Lower leg skin (tissue), 4 donors: ENCODE measurements at places on chromosomes 4 and X. TPM values are rescaled to one million over a fixed set of nuclear protein-coding genes. Genes with fewer than 3 reads are reported as not detected.

Gene CT47C1
- total RNA-seq, result not detected

DNA sequence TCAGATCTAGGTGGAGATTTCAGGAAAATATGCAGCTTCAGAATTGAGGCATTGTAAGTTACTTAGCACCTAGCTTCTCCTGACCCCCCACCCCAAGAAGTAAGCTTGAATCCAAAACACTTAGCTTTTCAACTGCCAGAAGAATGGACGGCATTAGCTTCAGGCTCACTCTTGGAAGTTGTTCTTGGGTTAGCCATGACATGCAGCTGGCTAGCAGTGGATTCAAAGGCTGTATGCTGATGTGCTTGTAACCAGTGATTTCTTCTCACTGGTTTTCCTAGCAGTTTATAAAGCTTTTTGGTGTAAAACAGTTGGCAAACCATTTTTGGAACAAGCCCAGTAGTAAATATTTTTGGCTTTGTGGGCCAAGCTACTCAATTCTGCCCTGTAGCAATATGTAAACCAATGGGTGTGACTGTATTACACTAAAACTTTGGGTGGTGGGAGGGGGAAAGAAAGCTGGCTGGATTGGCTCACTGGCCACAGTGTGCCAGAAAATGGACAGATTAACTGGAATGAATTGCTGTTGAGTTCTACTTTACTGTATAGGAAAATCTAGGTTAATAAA, 85.6 kb downstream of the SHROOM2 start:
- DNase-seq, result no peak

- no peak for DNase-seq
Measured at GRCh38 chr4:162274354-162274753, 110.6 kb upstream of the FSTL5 start.

GRCh38 chr4:95250544-95251137, 298.1 kb downstream of the UNC5C start:
- no peak for DNase-seq

Gene SLC9A6
- total RNA-seq, result 16.7 TPM

- no peak for DNase-seq
Measured at GRCh38 chr4:37023504-37023903, 221.0 kb upstream of the NWD2 start.

DNA sequence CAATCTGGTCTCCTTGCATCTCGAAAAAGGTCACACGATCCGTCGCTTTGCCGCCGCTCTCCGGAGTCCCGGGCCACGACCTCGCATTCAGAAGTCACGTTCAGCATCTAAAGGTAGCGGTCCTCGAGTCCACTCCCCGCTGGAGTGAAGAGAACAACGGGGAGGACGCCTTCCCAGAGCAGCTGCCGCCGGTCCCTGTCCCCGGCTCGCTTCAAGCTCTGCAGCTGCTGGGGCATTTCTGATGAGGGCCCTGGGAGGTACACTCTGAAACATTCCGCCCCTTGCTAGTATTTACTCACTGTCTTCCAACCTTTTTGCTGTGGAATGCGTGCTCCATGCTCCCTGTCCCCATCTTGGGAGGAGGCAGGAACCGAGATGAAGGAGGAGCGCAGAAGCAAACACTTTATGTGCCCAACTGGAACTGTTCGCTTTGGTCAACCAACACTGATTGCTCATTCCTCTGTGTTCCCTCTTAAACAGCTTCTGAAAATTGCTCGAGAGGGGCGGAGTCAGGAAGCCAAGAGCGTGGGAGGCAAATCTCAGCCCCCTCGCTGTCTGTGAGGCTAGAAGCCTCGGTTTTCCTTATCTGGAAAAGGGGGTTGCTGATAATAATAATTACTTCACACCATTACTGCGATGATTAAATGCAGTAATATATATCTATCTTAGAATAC, 6.4 kb upstream of the VAMP7 start:
- DNase-seq, result no peak
